AG10803 (cell line): ENCODE measurements at places on chromosomes 5 and 9.

DNA sequence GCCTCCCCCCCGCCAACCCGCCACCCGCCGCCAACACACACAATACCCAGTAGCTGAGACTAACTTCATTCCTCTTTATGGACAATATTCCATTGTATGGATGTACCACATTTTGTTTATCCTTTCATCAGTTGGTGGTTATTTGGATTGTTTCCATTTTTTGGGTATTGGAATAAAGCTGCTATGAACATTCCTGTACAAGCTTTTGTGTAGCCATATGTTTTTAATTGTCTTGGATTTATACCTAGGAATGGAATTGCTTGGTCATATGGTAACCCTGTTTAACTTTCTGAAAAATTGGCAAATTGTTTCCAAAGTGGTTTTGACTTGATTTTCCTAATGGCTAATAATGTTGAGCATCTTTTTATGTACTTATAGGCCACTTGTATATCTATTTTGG, 4.9 kb upstream of the UBTD2 start:
- DNase-seq = peak; percentile 80

- no peak for DNase-seq
Measured at GRCh38 chr5:124951661-124952060, 205.2 kb upstream of the ZNF608 start.

GRCh38 chr5:1100664-1101574, 10.9 kb downstream of the SLC12A7 start:
- no peak for DNase-seq

DNA sequence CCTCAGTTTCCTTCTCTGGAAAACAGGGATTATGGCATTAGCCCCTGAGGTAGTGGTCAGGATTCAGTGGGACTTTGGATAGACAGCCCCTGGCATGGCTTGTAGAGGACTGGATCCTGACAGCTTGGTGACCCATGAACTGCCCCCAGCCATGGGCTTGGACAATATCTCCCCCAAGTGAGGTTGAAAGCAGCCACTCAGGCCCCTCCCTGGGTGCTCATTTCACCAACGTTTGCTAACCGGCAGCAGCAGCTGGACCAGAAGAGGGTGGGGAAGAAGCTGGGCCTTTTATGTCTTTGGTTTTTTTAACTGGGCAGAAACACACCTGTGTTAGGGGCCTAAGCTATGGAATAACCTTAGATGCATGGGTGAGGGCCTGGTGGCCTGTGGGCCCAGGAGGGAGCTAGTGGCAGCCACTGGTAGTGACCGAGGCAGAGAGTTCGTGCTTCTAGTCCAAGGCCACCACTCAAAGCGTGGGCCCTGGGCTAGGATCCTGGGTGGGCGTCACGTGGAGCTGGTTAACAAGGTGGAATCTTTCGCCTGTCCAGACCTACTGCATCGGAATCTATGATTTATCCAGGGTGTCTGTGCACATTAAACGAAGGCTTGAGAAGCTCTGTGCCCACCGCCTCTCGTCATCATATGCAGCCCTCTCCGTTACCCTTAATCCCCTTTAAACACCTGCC, 1.9 kb downstream of the SLC2A8 start:
- DNase-seq = no peak

DNA sequence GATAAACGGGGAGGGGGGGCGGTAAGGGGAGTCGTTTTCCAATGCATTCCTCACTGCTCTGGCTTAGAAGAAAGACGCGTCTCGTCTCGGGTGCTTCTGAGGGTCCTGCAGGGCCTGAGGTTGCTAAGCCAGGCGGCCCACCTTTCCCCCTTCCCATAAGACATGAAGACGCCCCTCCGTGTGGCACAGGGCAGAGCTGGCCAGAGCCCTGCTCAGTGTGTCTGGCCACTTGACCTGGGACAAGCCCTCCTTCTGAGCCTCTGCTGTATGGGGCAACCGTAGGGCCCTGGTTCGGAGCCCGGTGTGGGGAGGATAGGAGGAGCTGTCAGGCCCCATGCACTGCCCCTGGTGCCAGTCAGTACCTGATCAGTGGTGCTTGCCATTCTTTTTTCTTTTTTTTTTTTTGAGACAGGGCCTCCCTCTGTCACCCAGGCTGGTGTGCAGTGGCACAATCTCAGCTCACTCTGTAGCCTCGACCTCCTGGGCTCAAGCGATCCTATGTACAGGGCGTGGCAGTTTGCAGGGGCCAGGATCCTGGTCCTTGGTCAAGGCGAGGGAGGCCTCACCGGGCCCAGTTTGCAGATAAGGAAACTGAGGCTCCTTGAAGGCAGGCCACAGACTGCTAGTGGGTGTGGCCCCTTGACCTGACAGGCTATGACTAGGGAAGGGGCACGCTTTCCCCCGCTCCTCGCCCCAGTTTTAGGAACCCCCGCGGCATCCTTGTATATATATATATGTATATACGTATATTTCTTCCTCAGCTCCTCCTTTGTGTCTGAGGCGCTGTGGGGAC, 172.3 kb upstream of the IER5L start:
- no peak for DNase-seq

DNA sequence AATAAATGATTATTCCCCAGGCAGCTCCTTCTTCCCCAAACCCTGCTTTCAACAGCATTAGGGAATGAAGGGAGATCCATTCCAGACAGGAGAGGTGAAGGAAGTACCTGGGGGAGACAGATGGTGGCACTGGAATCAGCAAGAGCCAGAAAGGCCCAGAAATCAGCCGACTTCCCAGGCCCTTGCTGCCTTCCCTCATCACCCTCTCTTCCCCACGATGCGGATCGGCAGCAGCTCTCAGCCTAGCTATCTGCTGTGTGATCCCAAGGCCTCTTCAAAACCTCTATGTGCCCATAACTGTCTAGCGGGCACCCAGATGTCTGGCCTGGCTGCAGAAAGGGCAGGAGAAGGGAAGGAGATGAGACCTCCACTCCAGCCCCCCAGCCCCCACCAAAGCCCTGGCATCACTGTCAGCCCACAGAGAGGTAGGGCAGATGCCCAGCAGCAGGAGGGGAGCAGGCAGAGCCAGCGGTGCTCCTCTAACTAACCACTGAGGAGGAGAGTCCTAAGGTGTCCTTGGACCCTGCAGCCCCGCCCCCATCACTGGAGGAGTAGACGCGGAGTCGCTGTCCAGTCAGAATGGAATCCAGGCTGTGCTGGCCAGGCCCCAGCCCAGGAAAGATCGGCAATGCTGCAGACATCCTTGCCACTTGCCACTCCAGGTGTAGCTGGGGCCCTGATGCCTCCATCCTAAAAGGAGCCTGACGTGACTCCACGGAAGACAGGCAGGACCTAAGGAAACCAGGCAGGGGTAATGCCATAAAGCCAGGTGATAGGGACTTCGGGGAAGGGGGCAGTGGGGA, 12.7 kb downstream of the CNTFR start:
- DNase-seq = no peak

- DNase-seq = no peak
Measured at GRCh38 chr5:164237486-164237885, 732.1 kb downstream of the MAT2B start.

DNA sequence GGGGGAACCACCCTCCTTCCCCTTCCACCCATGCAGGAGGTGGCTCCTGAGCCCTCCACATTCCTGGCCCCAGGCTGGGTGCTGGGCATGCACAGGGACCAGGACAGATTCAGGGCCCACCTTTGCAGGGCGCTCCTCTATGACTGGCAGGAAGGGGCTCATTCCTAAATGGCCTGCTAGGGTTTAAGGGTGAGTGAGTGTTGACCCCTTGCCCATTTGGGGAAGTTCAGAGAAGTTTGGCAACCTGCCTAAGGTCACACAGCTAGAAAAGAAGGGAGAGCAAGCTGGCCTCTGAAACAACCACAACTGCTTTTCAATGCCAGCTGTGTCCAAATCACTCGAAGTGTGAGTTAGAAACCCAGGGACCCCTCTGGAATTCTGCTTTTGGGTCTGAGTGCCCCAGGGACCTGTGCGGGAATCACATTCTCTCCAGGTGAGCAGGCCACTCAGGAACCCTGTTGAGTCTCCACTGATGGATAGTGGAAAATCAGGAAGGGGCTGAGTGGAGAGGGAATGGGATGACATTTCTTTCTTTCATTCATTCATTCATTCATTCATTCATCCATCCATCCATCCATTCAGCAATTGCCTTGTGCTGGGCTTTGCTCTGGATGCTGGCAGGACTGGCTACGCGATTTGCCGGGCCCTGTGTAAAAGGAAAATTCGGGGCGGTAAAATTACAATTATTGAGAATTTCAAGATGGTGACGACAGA, 191.9 kb downstream of the C9orf50 start:
- DNase-seq = no peak

- DNase-seq = peak; percentile 94
Measured at GRCh38 chr5:35741126-35741716, 115.5 kb upstream of the IL7R start.

GRCh38 chr5:87184605-87185004, 83.1 kb upstream of the RASA1 start:
- DNase-seq = no peak

DNA sequence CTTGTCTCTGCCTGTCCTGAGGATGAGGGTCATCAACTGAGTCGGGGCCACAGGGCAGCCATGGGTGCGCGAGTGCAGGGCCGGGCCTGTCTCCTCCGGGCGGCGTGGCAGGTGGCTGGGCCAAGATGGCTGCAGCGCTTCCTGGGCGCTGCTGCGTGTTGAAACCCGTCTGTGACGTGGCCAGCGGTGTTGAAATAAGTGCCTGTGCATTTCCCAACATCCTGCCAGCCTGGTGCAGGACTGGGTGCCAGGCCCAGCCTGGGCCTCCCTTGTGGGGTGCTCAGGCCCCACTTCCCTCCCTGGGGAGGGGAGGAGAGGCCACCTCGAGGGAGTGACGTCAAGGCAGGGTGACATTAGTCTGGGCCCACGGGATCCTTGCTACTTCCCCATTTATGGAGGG, 45.5 kb downstream of the RXRA start:
- peak; percentile 32 for DNase-seq
